ENCODE measurements at places on chromosomes 3 and 15.

DNA sequence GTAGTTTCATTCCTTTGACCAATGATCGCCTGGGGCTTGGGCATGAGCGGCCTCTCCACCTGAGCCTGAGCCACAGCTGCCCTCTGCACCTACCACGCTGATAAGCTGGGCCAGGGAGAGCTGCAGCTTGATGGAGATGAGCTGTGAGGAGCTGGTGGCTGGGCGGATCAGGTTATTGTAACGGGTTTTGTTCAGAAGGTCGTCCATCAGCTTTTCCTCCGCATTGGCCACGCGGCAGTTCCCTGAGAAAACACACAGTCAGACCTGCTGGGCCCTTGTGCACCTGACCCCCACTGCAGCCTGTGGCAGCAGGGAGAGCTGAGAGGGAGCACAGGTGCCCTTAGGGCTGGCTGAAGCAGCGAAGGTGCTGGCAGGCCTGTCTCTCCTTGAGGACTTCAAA, 5.7 kb downstream of the CHRNB4 start:
- no peak for DNase-seq

DNA sequence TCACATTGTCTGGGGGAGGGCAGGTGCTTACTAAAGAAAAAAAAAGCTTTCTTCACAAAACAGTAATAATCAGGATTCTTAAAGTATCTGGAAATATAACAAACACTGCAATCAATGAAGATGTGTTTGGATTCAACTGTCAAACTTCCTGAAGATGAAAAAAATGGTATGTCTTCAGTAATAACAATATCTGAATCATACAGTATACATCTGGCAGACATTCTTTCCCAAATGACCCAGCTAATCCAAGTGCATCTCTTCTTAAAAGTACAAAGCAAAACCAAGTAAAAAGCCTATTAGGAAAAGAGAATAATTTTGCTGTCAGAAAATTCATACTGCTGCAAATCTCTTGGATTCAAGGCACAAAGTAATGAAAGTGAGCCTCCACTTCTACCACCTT, 145.0 kb upstream of the MCTP2 start:
- no peak for DNase-seq

DNA sequence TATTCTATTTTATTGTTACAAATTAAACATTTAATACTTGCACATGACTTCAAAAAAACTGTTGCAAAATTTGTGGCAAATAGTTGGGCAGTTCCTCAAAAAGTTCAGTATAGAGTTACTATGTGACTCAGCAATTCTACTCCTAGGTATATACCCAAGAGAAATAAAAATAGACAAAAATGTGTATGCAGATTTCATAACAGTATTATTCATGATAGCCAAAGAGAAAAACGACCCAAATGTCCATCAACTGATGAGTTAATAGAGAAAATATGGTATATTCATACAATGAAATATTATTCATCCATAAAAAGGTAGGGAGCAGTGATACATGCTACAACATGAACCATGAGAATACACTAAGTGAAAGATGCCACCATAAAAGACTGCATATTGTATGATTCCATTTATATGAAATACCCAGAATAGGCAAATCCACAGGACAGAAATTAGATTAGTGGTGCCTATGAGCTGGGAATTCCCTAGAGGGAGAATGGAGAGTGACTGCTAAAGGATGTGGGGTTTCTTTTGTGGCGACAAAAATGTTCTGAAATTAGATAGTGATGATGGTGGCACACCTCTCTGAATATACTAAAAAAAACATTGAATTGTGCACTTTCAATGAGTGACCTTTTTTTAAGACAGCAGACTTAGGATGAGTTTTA, 31.6 kb upstream of the CLASP2 start:
- DNase-seq, result no peak

GRCh38 chr3:38165722-38166387, 518 bp downstream of the OXSR1 start:
- peak; percentile 34 for DNase-seq

DNA sequence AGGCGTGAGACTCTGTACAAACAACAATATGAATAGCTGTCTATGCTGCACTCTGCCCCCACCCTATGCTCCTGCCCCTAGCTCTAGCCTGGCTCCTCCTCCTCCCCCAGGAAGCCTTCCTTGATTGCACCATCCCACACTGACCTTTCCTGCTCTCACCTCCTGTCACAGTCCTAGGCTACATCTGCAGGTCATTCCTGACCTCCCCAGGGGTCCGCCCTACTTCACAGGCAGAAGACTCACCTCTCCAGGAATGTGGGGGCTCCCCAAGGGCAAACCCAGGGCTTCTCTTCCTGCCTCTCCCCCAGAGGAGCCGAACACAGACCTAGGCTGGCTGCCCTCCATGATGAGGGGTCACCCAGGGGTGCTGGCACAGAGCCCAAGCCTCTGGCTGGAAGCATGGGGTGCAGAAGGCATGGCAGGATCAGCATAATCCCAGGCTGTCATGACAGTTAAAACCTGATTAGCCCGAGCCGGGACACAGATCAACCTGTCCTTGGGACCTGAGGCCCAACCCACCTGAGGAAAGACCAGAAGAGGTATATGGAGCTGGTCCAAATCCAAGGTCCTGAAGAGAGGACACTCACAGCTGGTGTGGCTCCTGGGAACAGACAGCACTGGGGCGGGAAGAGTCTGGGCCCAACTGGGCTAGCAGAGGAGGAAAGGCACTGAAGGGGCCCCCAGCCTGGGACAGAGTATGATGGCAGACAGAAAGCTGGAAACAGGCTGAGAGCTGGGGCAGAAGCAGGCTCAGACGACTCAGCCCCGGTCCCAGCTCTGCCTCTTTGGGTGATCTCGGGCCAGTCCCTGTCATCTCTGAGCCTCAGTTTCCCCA, 5.9 kb downstream of the SEMA7A start:
- no peak for DNase-seq

- no peak for DNase-seq
These were observed 96.4 kb downstream of the TPRA1 start for GRCh38 chr3:127493924-127494646.

DNA sequence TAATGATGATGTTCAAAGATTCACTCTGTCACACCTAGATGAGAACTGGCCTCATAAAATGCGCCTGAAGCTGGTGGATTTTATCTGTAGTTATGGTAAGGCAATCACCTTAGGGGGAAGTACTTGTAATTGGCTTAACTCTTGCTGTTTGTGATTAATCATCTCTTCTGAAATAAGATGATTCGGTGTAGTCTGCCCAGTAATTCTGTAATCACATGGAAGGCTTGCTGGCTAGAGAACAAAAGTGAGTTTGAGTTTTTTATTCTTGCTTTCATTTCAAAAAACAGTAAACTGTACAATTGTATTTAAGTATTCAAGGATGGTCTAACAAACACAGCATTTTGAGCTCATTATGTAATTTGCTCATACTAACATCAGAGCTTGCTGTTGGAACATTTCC, 72.1 kb downstream of the OTOL1 start:
- no peak for DNase-seq

DNA sequence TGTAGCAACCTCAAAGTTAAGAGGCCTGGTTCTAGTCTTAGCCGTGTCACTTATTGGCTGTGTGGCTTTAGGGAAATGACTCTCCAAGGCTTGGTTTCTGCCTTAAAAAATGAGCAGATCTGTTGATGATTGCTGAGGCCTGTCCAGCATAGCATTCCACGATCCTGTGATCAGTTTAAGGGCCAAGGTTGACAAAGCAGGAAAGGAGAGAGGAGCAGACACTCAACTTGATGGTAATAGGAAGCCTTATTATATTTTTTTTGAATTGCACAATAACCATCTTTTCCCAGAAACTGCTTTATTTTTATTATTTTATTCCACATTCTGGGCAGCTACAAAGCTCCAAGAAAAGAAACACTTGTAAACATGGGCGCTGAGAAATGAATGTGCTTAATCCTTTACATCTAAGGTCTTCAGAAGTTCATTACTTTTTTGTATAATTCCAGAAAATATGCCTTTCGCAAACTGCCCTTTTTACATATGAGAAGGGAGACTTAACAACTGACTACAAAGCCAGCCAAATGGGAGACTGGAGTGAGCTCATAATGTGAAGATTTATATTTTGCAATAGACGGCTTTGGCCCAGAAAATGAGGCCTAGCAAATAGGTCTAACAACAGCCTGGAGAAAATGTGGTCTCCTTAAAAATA, 241.0 kb downstream of the ATP8B4 start:
- no peak for DNase-seq

- DNase-seq, result no peak
These were observed 295.9 kb upstream of the PROK2 start for GRCh38 chr3:72080800-72081199.

- no peak for DNase-seq
These were observed 326.4 kb downstream of the SV2B start for GRCh38 chr15:91426412-91426811.

GRCh38 chr15:24823473-24823872, 131.3 kb upstream of the SNRPN start:
- DNase-seq, result no peak

GRCh38 chr15:99969261-99969920, 236.2 kb upstream of the LYSMD4 start:
- DNase-seq, result no peak

GRCh38 chr3:57864853-57865252, 108.7 kb downstream of the SLMAP start:
- no peak for DNase-seq

GRCh38 chr3:9448643-9449042, 51.2 kb downstream of the SETD5 start:
- DNase-seq, result no peak

DNA sequence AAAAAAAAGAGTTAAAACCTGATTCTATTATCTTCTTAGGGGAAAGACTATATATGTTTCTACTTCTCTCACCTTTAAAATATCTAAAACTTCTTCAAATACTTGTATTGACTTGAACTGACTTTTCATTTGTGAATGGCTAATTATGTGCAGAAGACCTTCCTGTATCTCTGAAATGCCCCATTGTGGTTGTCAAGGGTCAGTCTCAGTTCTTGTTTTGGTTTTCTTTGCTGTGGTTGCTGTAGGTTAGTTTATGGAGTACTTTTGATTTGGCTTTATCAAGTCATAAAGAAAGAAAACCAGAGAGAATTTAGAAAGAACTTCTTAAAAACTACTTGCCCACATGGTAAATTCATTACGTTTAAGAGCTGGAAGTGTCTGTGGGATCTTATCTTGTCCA, 345.3 kb upstream of the POU1F1 start:
- no peak for DNase-seq

- no peak for DNase-seq
These were observed 2.0 kb upstream of the TNIK start for GRCh38 chr3:171462224-171462623.

GRCh38 chr3:52013802-52014598, 18.3 kb upstream of the RPL29 start:
- no peak for DNase-seq

GRCh38 chr3:181899702-181900101, 188.0 kb downstream of the SOX2 start:
- no peak for DNase-seq

GRCh38 chr3:159149633-159150032, 347.8 kb downstream of the MFSD1 start:
- no peak for DNase-seq

- no peak for DNase-seq
These were observed 334.7 kb downstream of the NLGN1 start for GRCh38 chr3:173732237-173732636.

DNA sequence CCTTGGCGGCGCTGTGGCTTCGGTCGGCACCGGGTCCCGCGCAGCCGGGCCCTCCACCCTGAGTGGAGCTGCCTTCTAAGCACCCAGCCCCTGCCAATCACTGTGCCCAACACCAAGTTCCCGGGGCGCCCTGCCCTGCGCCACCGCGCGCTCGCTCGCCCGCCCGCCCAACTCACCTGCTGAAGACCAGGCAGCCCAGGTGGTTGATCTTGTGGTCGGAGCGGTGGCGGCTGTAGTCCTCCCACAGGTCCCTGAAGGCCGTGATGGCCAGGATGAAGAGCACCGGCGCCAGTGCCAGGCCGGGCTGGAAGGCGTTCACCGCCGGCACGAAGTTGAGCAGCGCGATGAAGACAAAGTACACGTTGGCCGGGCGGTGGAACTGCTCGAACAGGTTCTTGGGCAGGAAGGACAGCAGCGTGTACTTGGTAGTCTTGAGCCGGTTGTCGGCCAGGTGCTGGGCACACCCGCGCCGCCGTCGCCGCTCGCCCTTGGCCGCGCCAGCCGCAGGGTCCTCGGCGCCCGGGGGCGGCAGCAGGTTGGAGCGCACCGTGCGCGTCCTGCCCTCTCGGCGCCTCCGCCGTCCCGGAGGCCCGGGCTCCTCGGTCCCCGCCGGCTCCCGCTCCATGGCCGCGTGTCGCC, 536 bp downstream of the ATP10A start:
- no peak for DNase-seq

- DNase-seq, result no peak
These were observed 41.5 kb downstream of the ABHD17C start for GRCh38 chr15:80736560-80736959.

DNA sequence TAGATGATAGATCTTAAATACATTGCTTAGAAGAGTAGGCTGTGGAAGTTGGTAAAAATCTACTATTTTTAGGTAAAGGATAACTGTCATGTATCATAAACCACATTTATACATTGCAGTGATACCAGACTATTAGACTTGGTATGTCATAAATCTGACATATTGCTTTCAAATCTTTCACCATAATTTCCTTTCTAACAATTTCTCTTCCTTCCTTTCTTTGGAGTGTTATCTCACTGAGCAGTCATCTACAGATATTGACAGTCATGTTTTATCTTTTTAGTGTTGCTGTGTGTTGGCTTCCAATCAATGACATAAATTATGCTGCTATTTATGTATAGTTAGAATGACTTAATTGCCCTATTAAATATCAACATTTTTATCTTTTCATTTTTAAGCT, 588.7 kb downstream of the TUSC7 start:
- no peak for DNase-seq

GRCh38 chr3:144433006-144433405, 461.4 kb downstream of the DIPK2A start:
- DNase-seq, result no peak

DNA sequence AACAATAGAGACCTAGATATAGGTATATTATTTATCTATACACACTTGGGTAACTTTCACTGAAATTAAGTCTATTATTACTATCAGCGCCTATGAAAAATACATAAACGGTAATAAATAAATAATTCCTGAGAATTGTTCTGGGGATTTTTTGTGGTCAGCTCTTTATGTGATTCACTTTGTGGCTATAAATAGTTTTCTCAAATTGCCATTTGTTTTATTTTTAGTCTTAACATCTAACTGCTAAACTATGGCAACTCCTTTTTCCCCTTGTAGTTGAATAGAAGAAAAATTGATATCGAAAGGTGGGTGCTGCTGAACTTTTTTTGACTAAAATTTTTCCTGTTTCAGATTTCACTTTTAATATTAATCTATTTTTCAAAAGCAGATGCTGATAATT, 189.0 kb downstream of the VGLL3 start:
- no peak for DNase-seq

- DNase-seq, result no peak
These were observed 7.0 kb downstream of the OR5K4 start for GRCh38 chr3:98360681-98361080.

GRCh38 chr15:74025436-74025835, 30.9 kb downstream of the PML start:
- peak; percentile 50 for DNase-seq

GRCh38 chr15:78909791-78910228, 35.0 kb downstream of the CTSH start:
- peak; percentile 8 for DNase-seq

GRCh38 chr15:80507131-80507530, 102.9 kb downstream of the ARNT2 start:
- DNase-seq, result no peak

Data from NCI-H446 (cell line).